ENCODE measurements at places on chromosomes 6 and 20.

DNA sequence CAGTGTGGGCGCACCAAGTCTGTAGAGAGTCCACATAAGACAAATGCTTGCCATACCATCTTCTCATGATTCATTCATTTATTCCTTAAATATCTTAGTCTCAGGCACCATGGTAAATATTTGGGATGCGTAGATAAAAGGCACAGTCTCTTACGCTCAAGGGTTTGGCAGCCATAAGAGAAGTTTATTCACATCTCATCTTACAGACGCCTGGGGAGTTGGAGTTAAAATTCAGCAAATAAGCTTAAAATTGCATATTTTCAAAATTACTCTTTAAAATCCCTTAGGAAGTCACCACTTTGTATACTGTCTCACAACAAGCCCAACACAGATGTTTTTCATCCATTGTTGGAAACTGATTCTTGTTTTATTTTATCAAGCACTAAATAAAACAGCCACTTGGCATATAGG is 363.3 kb downstream of the KIF16B start:
- DNase-seq = no peak

DNA sequence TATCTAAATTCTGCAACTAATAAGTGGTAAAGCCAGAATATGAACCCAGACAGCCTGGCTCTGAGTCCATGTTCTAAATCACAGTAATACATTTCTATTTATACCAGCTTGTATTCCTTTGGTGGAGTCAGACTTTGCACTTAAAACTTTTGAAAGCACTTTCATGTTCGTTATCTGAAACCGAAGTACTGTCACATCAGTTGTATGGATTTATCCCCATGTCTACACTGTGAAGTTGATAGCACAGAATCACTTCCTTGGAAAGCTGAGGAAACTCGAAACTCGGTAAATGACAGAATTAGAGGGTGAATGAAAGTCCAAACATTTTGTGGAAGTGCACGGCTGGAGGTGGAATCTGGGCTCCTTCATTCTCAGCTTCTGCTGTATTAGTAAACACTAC is 28.3 kb upstream of the CTAGE9 start:
- no peak for DNase-seq

DNA sequence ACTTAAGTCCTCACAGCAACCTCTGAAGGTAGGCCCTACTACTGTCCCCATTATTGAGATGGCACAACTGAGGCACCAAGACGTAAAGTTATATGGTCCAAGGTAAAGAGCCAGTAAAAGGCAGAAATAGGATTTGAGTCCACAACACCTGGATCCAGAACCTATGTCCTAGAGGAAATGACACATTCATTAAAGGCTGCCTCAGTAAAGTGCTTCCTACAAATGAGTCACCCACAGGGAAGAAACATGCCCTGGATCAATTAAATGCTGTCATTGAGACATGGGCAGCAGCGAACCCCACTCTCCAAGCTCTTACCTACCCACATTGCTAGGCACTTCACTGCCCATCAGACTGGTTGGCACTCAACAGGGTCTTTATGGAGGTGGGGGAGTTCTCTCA is 600.9 kb downstream of the PTPRT start:
- DNase-seq = no peak

- DNase-seq = no peak
Measured at GRCh38 chr6:138393871-138394783, 9.9 kb upstream of the HEBP2 start.

- DNase-seq = no peak
Measured at GRCh38 chr6:2745246-2745645, 5.5 kb downstream of the MYLK4 start.

DNA sequence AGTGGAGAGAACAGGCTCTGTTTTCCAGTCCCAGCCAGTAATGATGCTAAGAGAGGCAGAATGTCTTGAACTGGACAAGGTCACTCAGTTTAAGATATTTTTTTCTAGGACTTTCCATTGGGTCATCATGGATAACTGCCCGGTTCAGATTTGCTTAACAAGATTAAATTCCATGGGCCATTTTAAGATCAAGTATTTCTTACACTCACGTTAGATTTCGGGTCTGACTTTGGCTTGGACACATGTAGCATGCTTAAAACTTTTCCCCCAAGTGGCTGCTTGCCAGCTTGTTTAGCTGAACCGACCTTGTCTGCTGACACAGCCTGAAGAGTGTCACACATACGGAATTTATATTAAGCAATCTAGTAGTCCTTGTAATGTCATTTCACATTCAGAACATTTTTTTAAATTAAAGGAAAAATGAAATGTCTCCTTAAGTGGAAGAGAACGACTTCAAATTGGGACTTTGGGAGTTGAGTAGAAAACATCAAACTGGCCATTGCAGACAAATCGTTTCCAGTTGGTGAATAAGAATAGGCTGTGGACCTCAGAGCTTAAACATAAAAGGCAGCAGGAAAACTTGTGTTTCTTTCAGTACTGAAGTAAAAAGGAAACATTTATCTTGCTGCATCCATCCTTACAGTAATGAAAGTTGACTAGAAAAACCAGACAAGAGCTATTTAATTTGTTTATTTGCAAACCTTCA is 29.0 kb downstream of the ARMC2 start:
- DNase-seq = no peak

- DNase-seq = no peak
Measured at GRCh38 chr6:95364016-95364604, 213.2 kb upstream of the MANEA start.

- DNase-seq = no peak
Measured at GRCh38 chr6:68086199-68086598, 548.9 kb upstream of the ADGRB3 start.

- DNase-seq = no peak
Measured at GRCh38 chr6:116877743-116878142, 701 bp downstream of the RFX6 start.

DNA sequence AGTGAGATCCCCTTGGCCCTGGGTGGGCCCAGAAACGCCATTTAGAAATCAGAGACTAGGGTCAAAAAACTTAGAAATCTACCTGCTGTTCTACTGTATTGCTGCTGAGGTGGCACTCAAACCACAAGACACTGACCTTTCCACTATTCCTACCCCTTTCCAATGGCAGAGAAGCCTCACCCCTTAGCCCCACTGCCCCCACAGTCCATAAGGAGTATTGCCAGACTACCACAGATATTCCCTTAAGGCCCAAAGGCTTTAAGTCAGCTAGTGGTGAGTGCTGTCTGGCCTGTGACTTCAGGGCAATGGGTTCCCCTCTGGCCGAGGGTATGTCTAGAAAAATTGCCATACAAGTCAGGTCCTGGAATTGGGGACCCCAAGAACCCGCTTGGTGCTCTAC is 656.1 kb downstream of the COL12A1 start:
- DNase-seq = no peak

- no peak for DNase-seq
Measured at GRCh38 chr6:139779988-139780774, 405.7 kb upstream of the CITED2 start.

- no peak for DNase-seq
Measured at GRCh38 chr6:14827354-14827753, 418.5 kb upstream of the JARID2 start.

GRCh38 chr6:151765444-151765886 is 42.0 kb upstream of the ESR1 start:
- DNase-seq = no peak

GRCh38 chr6:75296811-75297779 is 12.5 kb upstream of the TMEM30A start:
- no peak for DNase-seq

GRCh38 chr6:133108419-133108818 is 132.7 kb upstream of the EYA4 start:
- no peak for DNase-seq

- no peak for DNase-seq
Measured at GRCh38 chr6:142925575-142926110, 19.3 kb downstream of the HIVEP2 start.

- no peak for DNase-seq
Measured at GRCh38 chr6:43636308-43636659, 644 bp downstream of the MAD2L1BP start.

GRCh38 chr20:49775229-49775693 is 37.4 kb upstream of the SLC9A8 start:
- DNase-seq = no peak

DNA sequence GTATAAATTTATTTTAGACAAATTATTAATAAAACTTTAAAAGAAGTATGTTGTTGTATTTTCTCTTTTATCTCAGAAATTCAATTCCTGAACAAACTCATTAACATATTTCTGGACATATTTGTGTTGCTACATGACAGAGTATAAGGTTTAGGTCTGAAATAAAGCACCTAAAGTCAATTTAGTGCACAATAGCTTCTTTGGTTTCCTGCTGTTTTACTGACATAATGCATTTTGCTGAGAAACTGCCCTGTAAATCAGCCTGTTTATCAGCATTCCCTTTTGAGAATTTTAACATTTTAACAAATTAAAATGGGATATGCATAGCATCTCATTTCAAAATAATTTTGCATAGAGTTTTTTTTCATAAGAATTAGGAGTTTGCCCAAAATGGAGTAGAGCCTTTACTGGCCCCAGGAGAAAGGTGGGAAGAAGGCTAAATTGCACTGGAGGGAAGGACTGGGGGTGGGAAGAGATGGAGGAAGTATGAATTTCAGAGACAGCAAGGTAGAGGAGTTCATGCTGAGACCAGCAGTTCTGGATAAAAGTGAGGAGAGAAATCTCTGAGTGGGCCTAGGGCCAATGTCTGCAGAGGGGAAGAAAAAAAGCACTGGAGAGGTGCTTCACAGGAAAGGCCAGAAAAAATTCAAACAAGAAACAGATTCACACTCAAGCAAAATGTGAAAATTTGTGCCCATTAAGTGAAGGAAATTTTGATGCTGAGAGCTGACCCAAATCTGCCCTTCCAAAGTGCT is 324.2 kb upstream of the HSF2 start:
- DNase-seq = no peak

- DNase-seq = no peak
Measured at GRCh38 chr20:14337400-14338171, at the start of gene FLRT3. TSS of gene FLRT3 (minus strand) at chr20:14337612. CDS start at chr20:14327506, 10,106 bp downstream.

DNA sequence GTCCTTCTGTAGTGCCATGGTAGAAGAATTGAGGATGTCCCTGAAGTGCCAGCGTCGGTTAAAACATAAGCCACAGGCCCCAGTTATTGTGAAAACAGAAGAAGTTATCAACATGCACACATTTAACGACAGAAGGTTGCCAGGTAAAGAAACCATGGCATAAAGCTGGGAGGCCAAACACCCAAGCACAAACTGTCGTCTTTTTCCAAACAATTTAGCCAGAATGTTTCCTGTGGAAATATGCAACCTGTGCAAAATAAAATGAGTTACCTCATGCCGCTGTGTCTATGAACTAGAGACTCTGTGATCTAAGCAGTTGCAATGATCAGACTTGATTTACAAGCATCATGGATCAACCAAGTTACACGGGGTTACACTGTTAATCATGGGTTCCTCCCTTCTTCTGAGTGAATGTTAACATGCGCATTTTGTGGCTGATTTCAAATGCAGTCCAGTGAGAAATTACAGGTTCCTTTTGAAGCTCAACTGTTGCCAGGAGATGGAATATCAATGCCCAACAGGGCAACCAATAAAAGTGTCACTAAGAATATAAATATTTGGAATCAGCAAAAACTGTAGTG is 674.9 kb downstream of the GRIK2 start:
- no peak for DNase-seq

DNA sequence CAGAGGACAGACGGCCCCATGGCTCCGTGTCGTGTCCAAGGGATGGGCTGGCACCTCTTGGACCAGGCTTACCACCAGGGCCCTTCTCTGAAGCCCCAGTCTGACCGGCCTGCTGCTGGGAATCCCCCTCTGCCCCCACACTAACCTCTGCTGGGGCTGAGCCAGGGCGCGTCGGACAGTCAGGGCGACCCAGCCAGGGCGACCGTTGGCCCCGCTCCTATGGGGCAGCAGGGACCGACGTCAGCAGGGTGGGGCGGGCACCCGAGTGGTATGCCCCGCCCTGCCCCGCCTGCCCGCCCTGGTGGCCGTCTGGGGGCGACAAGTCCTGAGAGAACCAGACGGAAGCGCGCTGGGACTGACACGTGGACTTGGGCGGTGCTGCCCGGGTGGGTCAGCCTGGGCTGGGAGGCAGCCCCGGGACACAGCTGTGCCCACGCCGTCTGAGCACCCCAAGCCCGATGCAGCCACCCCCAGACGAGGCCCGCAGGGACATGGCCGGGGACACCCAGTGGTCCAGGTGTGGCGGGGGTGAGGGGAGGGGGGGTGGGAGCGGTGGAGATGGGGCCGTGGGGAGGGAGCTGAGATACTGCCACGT is at the start of gene SLC17A9:
Gene SLC17A9, plus strand, starts transcription at position 337 of the 595 bp plus-strand sequence. Its CDS starts 122 bp downstream, at position 459.
- DNase-seq = no peak

GRCh38 chr20:326645-327185 is 1.4 kb downstream of the SOX12 start:
- DNase-seq = no peak

GRCh38 chr6:155278319-155279049 is 14.7 kb downstream of the CLDN20 start:
- no peak for DNase-seq

Measured in stimulated activated CD8-positive, alpha-beta memory T cell treated with anti-CD3 and anti-CD28 coated beads, Interleukin-2, amount 100 ng/mL, for 1 hour (primary cell).